HepG2 (cell line): ENCODE measurements at places on chromosomes 3 and 15. TPM values are rescaled to one million over a fixed set of nuclear protein-coding genes. Genes with fewer than 3 reads are reported as not detected.

SNRK gene
- 11.4 and 14.2 TPM in 2 replicates for total RNA-seq

ADPRH gene
- total RNA-seq, result 0.15 TPM in 1 of 2 replicates, not detected in the other

DNA sequence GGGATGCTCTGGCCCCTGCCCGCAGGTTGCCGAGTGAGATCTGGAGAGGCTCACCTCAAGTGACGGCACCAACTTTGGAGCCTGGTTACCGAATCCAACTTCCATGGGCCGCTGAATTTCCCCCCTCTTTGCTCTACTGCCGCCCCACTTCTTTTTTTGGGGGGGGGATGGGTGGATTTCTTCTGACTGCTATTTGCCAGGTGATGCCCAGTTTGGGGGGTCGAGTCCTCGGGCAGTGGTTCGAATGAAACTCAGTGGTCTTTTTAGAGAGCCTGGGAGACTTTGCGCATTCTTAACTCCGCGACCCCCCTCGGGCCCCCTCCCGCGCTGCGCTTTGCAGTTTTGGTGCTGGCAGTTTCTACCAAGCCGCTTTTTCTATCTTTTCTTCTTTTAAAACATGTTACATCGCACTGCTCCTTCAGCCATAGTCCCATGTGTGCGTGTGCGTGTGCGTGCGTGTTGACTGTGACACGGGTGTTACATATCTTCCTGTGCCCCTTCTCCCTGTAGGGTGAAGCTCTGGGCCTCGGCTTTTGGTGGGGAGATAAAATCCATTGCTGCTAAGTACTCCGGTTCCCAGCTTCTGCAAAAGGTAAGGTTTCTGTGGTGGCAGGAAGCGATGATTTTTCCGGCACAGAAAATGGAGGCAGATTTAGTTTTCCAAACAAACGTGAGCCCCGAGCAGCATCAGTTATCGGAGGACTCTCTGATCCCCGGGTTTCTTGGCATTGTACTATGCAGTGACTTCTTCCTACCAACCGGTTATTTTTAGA, 837 bp downstream of the CACNA2D3 start:
- no peak for DNase-seq

DNA sequence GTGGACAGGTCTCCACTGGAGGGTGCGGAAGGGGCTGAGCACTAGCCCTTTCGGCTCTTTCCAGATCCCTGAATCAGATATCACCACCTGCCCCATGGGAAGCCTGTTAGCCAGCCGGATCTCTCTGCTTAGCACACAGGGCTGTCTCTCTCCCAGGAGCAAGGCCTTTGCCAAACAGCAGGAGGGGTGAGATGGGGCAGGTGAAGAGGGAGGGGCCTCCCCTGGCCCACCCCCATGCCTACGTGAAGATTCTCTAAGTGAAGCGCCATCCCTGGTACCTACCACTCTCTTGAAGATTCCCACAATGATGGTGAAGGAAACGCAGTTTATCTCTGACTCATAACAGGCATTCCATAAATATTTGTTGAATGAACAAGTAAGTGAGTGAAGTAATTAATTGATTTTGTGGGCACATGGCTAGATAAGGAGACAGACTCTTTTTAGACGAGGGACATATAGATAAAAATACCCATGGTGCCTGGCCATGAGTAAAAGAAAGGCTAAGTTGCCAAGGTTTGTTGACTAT, 19.6 kb upstream of the HCN4 start:
- DNase-seq, result peak; percentile 26

DNA sequence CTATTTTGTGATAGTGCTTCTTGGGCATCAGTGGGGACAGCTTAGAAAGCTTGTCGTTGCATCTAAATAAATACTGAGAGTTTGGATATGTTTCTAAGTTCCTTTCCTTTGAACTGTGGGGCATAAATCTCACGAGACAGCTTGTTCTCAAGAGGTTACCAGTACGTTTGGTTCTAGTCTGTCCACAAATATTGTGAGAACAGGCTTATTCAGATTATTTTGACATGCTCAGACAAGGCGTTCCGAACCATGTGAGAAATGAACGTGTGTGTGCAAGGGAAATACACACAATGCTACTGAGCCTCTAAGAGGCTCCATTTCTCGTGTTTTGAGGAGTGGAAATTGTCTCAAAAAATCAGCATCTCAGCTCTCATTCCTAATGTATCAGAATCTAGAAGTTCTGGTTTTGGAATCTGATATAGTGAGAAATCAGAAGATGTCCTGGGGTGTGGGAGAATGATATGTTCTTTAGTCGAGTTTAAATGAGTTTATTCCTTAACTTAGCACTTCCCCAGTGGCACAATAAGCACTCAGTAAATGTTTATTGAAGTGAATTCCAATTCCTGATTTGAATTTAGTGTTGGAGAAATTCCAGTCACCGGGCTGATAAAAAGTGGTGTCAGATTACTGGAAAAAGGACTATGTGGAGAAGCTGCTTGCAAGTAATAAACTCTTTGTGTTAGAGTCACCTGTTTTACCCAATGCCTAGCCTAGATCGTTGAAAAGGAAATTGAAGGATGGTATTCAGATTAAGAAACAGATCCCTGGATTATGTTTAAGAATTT, 481.5 kb downstream of the LPP start:
- DNase-seq, result no peak

SYNPR gene
- 0.04 TPM in 1 of 2 replicates, not detected in the other for total RNA-seq

DNA sequence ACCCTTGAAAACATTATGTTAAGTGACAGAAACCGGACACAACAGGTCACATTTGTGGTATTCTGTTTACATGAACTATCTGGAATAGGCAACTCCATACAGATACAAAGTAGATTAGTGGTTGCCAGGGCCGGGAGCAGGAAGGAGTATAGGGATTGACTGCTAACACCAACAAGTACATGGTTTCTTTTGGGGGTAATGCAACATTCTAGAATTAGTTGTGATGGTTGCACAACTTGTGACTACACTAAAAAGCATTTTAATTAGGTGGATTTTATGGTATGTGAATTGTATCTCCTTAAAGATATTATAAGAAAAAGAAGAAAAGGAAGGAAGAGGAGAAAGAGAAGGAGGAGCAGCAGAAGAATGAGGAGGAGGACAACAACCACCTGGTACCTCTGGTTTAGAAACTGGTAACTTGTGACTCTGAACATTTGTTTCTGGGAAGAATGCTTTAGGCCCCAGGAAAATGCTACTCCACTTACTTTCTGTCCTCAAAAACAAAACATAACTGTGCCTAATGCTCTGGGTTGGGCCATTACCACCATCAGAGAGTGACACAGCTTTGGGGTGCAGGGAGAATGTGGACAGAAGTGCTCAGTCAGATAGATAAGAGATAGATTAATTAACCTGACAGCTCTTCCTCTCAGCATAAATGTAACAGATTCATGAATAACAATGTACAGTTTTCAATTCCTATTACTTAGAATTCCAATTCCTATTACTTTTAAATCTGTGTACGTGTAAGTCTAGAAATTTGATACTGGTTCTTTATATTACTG, 20.3 kb downstream of the SETMAR start:
- no peak for DNase-seq

DNA sequence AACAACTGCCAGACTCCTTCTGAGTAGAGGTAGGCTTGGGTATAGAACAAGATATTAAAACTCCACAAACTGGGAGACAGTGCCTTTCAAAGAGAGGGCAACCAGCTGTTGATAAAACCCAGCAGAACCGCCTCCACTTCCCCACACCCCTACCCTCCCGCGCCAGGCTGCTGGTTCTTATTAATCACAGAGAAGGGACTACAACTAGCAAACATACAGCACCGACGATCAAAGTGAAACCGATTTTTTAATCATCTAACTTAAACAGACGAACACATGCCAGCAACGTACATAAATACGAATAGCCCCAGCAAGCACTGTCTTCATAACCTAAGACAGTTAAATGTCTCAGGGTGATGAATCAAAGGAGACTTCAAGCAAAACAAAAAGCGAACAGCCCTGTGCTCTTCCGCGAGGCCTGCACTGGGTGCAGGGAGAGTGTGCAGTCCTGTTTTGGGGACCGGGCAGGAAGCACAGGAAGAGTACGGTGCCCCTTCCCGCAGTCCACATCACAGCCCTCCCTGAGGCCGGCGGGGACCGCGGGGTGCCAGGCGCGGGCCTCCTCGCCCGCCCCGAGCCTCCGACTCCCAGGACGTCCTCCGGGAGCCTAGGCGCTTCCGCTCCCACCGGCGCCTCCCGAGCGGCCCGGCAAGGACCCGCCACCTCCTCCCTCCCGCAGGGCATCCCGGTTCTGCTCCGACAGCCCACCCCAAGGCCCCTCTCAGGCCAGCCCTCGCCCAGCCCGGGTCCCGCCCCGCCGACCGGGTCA, 75.1 kb upstream of the VGLL4 start:
- peak; percentile 23 for DNase-seq
